ENCODE measurements at places on chromosomes 3 and 15.

DNA sequence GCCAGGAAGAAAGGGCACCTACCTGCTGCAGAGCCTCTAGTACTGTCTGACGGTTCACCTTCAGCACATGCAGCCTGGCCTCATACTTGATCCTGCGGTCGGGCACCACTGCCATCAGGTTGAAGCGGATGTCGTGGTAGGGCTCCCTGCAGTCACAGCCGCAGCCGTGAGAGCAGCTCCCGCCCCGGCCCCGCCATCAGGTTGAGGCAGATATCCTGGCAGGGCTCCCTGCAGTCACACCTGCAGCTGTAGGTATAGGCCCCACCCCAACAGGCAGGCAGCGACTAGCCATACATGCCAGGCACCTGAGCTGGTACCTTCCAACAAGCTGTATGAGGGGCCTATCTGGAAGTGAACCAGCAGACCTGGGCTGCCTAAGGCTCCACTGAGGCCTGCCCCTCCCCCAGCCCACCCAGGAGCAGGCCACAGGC, 38.7 kb downstream of the SEMA3G start:
- no peak for DNase-seq

- no peak for DNase-seq
Observed at GRCh38 chr3:60417576-60417975, 833.7 kb downstream of the FHIT start.

DNA sequence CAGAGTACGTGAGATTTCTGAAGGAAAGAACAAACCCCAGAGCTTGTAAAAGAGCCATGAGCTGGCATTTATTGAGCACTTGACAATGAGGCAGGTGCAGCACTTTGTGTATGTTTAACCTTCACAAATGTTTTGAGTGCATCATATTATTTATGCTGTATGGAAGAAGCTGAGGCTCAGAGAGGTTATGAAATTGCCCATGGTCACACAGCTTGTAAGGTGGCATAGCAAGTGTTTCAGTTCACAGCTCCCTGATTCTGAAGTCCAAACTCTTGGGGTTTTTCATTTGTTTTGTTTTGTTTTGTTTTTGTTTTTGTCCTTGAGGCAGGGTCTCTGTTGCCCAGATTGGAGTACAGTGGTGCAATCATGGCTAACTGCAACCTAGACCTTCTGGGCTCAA, 25.1 kb upstream of the ADAMTS7 start:
- no peak for DNase-seq

DNA sequence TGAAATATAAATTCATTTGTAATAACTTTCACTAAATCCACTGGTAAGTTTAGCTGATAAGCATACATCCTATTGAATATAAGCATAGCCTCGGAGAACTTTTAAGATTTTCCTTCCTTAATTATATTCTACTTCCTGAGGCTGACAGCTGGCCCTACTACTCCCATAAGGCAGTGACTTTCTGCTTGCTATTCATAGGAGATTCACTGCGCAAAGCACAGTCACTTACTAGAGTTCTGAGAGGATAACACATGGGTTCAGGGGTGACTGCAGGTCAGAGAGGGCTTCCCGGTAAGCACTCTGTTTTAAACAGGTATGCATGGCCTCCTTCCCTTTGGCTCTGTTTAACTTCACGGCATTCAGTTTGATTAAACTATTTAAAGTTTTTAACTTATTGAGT, 75.8 kb downstream of the FAIM start:
- no peak for DNase-seq

GRCh38 chr3:166902374-166902773, 477.7 kb downstream of the ZBBX start:
- no peak for DNase-seq

DNA sequence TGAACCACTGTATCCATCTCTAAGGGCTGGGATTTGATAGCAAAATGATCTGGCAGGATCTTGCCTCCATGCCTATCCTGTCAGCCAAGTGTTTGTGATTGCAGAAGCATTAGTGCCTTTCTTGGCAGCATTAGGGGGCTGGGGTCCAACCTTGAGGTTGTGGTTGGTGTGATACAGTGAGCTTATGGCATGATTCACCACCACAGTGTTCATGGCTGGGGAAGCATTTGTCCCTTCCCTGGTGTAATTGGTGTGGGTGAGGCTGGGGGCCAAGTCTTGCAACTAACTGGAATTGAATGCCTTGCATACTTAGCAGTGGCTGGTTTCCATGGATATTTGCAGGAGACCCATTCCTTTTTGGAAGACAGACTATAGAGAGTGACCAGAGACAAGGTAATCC, 271.0 kb upstream of the TBL1XR1 start:
- no peak for DNase-seq

DNA sequence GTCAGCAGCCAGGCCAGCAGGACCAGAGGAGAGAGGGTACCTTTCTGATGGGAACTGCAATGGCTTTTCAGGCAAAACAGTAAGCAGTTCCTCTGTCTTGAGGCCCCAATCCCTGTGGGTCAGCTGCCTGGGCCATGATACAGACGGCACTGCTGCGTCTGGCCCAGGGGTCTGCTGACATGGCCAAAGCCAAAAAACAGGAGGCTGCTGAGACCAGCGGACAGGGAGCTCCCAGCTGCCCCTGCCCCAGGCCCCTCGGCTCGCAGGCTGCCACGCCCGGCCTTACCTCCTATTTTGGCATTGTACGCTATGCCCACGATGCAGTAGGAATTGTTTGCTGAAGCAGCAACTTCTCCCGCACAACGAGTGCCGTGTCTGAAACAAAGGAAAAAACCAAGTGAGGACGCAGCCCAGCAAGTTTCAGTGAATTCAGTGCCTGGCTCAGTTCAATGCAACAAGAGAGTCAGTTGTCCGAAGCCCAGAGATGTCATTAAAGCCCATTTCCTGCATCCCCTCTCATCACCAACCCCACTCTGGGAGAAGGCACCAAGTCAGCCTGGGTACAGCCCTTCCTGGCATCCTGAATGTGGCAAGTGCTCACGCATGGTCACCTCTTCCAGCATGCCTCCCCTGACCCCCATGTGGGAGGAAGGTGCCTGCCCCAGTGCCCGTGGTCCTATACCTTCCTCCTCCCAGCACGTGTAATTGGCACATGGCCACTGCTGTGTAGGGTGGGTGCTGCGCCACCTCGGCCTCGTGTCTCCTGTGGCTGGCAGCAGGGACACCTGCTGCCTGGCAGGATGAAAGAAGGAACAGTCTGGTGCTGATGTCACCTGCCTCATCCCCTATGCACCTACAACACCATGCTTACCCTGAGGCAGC, 61.7 kb downstream of the PCSK6 start:
- no peak for DNase-seq

- no peak for DNase-seq
Observed at GRCh38 chr3:96813134-96813819, 1.1 kb upstream of the EPHA6 start.

- DNase-seq: no peak
Observed at GRCh38 chr3:57604971-57605370, 7.8 kb upstream of the ARF4 start.

GRCh38 chr3:13053420-13053819, 19.8 kb downstream of the IQSEC1 start:
- DNase-seq: no peak

DNA sequence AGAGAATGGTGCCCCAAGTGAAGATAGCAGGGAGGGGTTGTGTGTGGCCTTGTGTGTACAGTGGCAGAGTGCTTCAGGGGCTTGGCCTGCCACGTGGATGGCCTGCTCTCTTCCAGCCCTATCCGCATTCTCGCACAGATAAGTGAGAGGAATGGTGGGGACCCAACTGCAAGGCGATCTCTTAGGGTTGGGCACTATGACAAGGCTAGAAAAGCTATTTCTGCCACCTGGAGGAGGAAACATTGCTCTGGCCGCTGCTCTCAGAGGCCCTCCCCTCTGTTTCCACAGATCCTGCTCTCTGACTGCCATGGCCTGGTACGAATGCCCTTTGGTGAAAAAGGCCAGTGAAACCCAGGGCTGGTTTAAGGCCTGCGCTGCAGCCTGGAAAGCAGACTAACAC, 20.6 kb downstream of the EEFSEC start:
- DNase-seq: no peak

GRCh38 chr3:115638991-115639390, 15.7 kb downstream of the GAP43 start:
- no peak for DNase-seq
